ENCODE measurements at places on chromosomes 16 and 17.

GRCh38 chr16:50139580-50139979, 13.5 kb upstream of the TENT4B start:
- DNase-seq: no peak

GRCh38 chr17:42422958-42423712, at the start of gene CAVIN1:
TSS of gene CAVIN1 (minus strand) at chr17:42423256. CDS start at chr17:42423097, 159 bp downstream.
- peak; percentile 64 for DNase-seq

- peak; percentile 40 for DNase-seq
These were observed 10.0 kb downstream of the BAIAP2 start for GRCh38 chr17:81044764-81045589.

DNA sequence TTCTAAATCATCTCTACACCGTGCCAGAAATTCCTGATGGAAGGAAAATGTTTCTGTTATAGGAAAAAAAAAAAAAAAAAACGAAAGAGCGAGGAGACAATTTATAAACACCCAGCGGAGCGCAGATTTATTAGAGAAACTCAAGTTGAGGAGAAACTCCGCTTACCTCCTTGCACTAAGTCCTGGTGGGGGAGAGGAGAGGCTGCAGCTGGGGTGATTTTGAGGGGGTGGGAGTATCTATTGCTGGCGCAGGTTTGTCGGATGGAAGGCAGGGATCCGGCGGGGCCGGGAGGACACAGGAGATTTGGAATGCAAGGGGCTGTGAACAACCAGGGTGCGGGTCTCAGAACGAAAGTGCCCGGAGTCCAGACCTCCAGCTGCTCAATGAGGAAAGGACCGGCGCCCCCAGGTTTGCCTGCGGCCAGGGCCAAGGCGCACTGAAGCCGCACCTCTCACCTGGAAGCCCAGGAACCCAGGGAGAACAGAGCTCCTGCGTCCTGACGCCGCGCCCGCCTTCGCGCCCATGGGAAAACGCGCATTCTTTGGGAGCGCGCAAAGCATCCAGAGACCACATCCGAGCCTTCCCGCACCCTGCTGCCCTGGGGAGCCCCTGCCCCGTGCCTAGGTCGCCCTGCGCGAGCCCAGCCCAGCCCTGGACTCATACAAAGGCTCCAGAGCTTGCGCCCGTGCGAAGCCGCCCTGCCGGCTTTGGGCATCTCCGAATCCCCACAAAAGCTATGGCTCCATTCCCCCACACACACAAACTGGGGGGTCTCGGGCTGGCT, 2.6 kb upstream of the HOXB8 start:
- DNase-seq: no peak

DNA sequence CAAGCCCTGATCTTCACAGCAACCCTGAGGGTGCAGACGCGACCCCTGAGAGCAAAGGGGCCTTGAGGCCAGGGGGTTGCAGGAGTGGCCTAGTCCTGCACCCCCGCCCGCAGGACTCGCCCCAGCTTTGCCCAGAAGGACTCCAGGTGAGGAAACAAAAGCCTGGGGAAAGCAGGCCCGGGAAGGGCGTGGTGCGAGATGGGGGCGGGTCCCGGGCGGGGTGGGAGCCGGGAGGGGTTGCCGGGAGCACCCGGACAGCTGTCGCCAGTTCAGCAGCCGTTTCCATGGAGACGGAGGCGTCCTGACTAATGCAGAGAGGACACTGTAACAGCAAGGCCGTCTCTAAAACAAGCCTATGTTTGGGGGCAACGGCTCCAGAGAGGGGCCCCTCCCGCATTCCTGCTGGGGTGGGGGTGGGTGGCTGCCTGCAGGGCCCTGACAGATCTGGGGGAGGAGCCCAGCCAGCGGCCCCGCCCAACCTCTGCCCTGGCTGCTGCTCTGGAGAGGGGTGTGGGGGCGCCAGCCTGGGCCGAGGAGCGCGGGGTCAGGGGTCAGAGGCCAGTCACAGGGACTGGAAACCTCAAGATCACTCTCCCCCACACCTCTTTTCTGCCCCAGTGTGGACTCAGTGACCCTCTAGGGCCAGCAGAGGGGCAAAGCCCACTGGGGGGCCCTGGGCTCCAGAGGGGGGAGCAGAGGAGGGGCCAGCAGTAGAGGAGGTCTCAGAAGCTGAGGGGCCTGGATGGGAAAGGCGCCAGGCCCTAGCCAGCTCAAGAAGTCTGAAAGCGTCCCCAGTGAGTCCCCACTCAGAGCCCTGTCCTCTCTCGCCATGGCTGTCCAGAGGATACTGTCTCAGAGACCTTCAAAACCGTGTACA, 3.1 kb upstream of the TPPP3 start:
- DNase-seq: no peak

- DNase-seq: no peak
These were observed 8.9 kb downstream of the DCAKD start for GRCh38 chr17:45042346-45043120.

- DNase-seq: no peak
These were observed 64.3 kb downstream of the PRMT7 start for GRCh38 chr16:68374961-68375660.

DNA sequence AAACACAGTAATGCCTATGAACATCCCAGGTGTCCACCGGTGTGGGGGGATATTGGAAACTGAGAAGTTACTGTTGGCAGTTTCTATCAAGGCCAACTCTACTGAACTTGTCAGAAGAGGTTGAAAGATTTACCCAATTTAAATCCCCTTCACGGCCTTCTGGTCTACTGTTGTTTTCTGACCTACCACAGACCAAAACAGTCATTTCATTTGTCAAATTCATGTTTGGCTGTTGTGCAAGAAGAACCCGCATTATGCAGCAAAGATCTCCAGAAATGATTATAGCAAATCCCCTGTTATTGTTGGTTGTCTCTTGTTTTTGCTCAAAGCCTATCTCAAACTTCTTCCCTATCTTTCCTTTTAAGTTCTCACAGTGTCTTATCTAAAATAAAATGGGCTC, 73.1 kb upstream of the MAF start:
- no peak for DNase-seq

- peak; percentile 88 for DNase-seq
These were observed 58.6 kb downstream of the EMP2 start for GRCh38 chr16:10521681-10522274.

GRCh38 chr17:49676276-49676868, 1.5 kb downstream of the SPOP start:
- DNase-seq: peak; percentile 95

DNA sequence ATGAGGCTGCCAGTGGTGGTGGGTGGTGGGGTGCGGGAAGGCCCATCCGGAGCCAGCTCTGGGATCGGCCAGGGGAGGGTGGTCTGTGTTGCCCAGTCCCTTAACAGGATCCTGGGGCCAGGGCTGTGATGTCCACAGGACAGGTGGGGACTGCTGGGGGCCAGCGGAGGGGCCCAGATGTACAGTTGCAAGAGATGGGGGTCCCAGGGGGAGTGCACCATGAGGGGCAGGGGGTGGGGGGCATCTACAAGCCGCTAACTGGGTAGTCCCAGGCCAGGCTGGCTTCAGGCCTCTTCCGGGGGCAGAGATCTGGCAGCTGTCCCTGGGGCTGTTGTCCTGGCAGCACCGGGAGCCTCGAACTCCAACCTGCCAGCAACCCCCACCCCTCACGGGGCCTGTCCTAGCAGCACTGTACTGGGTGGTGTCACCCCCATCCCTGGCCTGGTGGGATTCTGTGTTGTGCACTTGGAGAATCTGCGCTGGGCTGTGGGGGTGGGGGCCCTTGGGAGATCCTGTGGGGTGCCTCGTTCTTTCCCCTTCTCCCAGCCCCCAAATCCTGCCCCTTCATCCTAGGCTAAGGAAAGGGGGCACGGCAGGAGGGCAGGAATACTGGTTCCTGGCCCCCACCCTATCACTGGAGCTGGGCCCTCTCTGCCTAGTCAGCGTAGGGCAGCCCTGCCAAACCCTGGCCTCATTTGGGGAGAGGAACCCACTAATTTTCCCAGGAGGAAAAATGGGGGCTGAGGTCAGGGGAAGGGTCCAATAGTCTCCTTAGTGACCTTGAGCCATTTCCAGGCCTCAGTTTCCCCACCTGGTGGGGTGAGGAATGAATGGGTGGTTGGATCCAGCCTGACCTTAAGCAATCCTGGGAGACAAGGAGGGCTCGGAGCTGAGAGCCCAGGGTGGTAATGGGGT, 1.4 kb downstream of the MTSS2 start:
- no peak for DNase-seq

- DNase-seq: no peak
These were observed 27.9 kb upstream of the JPT2 start for GRCh38 chr16:1650131-1650530.

GRCh38 chr16:86134802-86135461, 236.0 kb downstream of the IRF8 start:
- peak; percentile 54 for DNase-seq

- DNase-seq: peak; percentile 53
These were observed 5.1 kb upstream of the SLC7A6 start for GRCh38 chr16:68259007-68259825.

DNA sequence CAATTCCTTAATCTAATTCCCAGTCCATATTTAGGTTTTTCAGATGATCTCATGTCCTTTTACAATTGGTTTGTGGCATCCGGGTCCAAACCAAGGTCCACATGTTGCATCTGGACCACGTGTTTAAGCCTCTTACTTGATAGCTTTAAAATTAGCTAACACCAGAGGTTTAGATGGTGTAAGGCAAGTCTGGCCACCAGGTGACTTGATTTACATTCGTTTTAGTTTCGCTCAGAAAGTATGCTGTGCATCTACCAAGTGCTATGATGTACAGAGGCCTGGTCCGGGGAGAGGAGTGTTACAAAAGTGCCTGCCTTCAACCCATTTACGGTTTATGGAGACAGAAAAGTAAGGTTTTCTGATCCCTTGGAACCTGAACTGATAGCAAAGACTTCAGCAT, 878 bp upstream of the DNAJA2 start:
- no peak for DNase-seq

GRCh38 chr17:4944163-4944553, 4.1 kb downstream of the RNF167 start:
- peak; percentile 38 for DNase-seq

- DNase-seq: peak; percentile 25
These were observed 102.3 kb upstream of the C17orf78 start for GRCh38 chr17:37273409-37274051.

DNA sequence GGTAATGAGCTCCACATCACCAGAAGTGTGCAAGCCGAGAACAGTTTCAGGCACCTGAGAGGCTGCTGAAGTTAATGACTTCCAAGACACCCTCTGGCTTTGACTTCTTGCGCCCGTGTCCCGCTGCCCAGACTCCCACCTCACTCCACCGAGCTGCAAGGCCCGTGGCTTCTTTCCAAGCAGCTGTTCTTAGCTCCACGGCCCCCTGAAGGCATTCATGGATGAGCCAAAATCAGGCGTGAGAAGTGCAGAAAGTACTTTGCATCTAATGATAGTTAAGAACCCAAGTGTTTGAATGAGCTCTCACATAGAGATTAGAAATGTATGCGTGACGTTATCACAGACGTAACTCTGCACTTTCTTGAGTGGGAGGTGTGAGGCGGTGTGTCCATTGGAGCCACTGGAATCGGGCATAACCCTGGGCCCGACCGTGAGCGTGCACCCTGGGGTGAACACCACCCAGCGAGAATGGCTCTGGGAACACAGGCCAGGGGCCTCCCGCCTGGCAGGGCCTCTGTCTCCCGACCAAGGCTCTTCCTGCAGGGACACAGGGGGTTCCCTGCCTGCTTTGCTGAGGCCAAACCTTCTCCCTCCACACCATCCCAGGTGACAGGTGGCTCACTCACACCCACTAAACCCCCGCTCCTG, 11.0 kb downstream of the NPTX1 start:
- no peak for DNase-seq

GRCh38 chr16:72597938-72598337, 426.0 kb upstream of the PMFBP1 start:
- no peak for DNase-seq

GRCh38 chr17:5874486-5874885, 195.7 kb upstream of the WSCD1 start:
- DNase-seq: no peak

DNA sequence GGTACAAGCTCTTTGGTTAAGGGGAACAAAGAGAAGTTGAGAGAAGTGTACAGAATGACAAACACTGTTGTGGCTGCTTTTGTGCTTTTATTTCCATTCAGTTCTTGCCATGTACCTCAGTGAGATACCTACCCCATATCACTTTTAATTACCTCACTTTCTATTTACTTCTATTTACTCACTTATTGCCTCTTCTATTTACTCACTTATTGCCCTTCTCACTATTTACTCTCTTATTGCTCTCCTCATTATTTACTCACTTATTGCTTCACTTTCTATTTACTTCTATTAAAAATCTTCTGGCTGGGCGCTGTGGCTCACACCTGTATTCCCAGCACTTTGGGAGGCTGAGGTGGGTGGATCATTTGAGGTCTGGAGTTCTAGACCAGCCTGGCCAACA, 41.9 kb downstream of the MBTD1 start:
- no peak for DNase-seq

DNA sequence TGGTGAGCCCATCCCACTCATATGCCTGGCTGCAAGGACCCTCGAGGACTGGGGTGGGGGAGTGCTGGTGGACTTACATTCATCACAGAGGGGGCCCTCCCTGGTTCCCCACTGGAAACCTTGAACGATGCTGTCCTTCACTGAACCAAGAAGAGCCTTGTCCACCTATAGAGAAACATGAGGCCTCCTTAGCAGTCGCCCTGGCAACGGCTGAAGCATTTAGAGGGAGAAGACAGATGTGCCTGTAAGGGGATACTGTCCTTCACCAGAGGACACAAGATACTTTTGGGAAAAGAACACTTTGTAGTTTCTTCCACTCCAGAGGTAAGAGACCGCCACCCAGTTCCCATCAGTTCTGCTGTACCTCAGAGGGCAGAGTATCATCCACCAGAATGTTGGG, 6.5 kb downstream of the HIGD1B start:
- DNase-seq: no peak

DNA sequence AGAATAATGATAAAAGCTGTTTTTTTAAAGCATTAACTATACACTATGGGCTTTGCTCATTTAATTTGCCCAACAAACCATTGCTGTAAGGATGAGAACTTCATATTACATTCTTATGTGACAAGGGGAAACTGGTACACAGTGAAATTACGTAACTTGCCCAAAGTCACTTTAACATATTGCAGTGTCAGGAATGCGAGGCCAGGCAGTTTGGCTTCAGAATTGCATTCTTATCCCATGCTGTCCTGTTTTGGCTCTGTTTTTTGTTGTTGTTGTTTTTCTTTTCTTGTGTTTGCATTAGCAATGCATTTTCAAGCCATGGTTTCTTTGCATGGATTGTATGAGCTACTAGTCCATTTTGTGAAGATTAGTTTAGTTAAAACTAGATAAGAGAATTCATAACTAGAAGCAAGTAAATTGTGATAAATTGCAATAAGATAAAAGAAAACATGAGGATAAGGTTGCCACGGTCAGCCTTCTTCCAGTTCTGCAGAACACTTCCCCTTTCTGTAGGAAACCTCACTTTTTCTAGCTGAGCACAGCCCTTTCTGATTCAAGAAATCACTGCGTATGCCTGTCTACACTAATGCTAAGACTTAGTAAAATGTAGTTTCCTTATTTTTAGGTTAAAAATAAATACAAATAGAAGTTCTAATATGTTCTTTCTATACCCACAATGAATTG, 221.3 kb upstream of the KCNJ16 start:
- DNase-seq: peak; percentile 68

- DNase-seq: peak; percentile 63
These were observed 14.9 kb downstream of the DUS2 start for GRCh38 chr16:68037841-68038597.

DNA sequence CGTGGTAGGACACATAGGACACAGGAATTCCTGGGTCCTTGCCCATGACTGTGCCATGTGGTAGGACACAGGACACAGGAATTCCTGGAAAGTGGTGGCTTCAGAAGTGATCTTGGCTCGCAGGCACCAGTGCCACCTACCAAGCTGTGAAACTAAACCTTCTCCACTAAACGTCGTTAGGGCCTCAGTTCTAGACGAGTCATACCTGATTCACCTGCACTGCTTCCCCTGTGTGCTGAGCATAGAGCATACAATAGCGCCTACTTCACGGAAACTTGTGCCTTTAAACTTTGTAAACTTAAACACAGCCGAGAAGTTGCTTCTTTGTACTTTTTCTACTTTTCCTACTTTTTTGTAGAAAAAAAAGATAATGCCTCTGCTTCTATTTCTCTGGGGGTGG, 4.8 kb downstream of the SOX8 start:
- no peak for DNase-seq

Data from suppressor macrophage (primary cell).